ENCODE measurements at places on chromosomes 2 and 18.

DNA sequence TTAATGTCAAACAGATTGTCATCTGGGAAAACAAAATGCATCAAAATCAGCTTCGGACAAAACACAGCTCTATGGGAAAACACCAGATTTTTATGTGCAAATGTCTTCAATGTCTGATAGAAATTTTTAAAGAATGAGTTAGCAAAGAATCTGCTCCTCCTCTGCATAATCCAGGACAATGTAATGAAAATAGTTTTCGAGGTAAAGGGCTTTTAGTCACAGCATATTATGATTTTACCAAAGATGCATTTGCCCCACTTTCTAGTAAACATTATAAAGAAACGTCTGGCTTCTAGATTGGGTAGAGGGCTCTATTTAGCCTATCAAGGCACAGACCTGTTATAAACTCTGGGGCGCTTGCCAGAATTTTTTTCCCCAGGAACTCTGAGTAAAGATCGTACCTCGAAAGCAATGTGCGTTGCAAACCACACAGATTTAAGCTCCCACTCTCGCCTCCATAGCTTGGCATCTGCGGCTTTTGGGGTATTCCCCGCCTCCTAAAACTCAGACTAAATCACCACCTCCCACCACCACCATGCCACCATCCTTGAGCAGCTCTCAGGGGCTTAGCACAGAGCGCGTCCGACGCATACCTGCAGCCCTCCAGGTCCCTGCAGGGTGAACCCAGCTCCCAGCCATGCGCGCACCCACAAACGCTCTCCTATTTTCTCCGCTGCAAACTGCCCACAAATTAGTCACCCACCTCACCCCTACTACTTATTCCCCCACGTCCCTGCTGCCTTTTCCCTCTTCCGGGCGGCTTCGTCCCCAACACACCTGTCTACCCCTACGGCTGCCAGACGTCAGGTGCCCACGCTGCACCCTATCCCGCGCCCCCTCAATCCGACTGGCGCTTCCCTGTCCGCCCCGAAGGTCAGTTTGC, 829 bp downstream of the ACVR1C start:
- DNase-seq, result peak; percentile 51

DNA sequence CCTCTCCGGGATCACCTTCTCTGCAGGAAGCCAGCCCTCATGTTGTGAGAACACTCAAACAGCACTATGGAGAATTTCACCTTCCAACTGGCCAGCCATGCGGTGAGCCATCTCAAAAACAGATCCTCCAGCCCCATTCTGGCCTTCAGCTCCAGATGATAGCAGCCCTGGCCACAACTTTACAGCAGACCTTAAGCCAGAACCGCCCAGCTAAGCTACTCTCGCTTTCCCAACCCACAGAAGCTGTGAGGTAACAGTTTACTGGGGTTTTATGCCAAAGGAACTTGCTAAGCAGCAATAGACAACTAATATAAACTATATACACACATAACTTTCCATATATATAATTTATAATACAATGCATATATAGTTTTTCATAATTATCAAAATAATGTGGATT, 11.6 kb upstream of the PTPN4 start:
- no peak for DNase-seq

DNA sequence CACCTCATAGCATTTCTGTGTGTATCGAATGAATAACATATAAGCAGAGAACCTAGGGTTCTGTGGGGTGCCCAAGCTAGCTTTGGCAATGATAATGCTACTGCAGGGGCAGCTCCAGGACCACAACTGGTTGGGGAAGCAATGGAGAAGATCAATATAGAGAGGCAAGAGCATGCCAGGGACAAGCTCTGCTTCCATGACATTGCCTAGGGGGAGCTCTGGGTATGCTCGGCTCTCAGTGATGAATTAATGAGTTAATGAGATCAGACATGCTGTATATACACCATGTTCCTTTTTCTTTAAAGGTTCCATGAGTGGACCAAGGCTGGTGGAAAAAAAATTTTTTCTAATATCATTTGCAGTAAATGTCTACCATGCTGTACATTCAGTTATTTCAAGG, 618.4 kb downstream of the BCL11A start:
- no peak for DNase-seq

DNA sequence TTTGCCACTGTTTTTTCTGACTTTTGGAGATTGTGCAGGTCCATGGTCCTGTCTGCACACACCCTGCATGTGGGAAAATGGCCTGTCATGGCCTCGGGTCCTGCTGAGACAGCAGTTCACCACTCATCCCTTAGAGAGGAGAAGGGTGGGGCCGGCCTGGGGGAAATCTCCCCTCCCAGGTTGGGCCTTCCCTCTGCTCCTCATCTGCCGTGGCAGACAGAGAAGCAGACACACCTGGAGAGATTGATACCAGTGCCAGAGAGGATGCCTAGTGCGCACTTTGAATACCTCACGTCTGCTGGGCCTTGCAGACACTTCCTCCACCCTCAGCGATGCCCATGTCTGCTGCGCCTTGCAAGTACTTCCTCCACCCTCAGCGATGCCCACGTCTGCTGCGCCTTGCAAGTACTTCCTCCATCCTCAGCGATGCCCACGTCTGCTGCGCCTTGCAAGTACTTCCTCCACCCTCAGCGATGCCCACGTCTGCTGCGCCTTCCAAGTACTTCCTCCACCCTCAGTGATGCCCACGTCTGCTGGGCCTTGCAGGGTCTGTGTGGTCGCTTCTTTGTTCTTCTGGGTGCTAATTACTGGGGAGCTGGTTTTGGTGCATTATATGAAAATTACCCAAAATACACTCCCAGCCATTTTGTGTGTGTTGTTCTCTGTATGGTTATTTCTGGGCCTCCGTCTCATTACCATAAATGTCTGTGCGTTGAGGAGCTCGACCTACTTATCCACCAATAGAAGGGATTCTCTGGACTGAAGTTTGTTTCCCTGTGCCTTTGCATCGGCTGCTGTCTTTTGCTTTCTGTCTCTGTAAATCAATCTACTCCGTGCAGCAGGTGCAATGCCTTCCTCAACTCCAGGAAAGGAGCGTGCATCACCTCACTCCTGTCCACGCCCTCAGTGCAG, 186.9 kb upstream of the PXDN start:
- no peak for DNase-seq

DNA sequence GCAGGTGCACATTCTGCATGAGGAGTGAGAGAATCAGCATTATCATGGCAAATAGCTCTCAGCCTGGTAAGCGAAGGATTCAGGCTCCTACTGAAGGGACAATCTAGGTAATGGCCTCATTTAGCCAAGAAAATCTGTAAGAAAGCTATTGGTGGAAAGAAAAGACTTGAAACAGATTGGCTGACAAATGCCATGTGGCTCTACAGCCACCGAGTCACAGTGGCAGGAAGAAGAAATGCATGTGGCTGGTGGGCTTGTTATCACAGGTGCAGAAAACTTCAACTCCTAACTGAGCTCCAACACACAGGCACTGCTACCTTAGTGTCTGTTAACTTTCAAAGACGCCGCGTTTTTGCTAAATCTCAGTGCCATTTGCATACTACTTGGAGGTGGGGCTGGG, 60.6 kb upstream of the REV1 start:
- no peak for DNase-seq

DNA sequence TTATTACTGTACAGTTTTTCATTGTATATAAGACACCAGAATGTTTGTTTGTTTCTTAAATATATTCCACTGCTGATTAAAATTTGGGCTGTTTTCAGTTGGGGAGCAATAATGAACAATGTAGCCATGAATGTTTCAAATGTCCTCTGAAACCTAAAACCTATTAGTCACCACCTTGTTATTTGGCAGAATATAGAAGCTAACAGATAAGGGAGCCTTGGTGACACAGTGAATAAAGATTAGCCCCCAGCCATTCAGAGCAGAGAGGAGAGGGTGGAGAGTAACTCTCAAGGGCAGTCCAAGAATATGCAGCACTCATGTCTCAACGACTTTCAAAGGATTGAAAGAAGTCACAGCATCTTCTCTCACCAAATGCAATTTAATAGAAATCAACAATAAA, 43.1 kb upstream of the ATP8B1 start:
- no peak for DNase-seq

- no peak for DNase-seq
Observed at GRCh38 chr2:239268549-239268948, 132.3 kb downstream of the HDAC4 start.

DNA sequence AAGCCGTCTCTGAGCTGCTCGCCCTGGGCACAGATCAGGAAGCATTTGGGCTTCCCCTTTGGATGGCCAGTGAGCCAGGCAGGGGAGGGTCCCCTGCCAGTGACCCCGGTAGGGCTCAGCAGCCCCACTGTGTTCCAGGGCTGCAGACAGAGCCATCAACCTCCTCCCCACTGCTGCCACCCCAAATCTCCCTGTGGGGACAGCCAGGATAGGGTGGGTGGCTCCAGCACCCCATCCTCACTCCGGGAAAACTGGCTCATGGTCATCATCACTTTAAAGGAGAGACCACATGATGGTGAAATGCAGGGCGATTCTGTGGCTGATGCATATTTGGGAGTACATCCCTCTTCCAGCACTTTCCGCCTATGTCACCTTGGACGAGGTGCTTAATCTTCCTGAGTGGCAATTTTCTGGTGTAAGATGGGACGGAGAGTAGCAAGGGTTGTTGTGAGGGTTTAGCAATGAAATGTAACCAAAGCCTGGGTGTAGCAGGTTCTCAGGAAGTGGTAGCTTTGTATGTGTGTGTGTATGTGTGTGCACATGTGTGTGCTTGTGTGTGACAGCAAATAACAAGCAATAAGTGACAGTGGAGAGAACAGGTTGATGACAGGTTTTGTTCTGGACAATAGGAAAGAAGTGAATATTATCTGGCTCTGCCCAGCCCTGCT, 61.8 kb downstream of the ACAA2 start:
- peak; percentile 21 for DNase-seq

DNA sequence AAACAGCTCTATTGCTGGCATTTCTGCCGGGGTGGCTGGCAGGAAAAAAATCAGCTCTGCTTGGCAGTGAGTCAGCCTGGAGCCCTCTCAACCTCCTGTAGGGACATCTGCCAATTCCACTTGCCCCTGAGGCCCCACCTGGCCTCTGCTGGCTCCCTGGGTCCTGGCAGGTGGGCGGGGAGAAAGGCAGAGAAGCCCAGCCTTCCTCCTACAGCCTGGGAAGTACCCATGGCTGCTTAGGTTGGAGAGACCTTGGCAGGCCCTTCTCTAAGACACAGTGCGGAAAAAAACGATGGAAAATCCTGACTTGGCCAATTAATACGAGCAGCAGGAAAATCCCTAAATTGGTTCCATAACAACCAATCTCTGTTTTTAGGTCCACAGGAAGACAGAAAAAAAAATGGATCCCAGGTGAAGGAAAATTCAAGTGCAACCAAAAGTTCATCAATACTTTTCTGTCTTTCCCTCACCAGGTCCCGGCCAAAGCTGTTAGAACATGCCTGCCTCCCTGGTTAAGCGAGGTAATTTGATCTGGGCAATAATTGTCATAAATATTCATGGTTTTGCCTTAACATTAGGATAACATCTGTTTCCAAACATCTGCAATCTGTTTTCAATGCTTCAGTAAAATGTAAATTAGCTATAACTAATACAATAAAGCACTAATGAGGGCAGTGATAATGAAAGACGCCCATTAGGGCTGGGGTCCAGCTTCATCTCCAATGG, 245.9 kb downstream of the TFCP2L1 start:
- no peak for DNase-seq

GRCh38 chr2:186256540-186256939, 229.5 kb upstream of the ZC3H15 start:
- no peak for DNase-seq

DNA sequence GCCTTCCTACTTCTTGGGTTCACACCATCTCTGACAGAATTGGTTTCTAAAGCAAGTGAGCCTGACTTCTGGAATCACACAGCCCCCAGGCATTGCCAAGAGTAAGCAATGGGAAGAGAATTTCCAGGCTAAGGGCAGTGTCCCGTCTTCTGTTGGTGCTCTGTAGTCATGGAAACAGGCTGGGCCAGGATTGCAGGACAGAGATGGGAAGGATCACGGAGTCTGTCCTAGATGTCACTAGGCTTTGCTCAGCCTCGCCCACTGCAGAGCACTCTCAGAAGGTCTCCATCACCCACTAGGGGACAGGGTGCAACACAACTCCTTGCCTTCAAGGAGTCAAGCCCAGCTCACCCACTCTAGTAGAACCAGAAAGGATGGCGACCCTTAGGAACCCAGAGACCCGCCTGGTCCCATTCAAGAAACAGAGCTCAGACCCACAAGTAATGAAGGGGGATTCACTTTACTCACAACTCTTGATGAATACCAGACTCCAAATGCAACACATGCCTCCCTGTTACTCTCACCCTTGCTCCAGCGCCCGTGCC, 48.6 kb upstream of the TEX51 start:
- DNase-seq, result no peak

DNA sequence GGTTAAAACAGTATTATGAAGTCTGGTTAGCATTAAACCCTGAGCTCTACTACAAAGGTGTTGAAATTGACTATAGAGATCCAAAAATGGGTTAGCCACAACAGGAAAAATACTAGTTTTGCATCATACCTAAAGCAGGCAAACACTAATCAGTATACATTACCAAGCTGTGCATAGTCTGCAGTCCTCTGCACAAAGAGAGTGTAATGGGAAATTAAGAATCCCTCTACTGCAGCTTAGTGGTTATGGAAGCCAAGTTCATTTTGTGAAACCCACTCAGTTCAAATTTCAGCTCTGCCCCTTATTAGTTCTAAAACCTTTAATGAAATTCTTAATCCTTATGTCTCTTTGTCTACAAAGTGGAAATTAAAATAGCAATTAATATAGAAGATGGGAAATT, 192.1 kb downstream of the MBD2 start:
- DNase-seq, result no peak

DNA sequence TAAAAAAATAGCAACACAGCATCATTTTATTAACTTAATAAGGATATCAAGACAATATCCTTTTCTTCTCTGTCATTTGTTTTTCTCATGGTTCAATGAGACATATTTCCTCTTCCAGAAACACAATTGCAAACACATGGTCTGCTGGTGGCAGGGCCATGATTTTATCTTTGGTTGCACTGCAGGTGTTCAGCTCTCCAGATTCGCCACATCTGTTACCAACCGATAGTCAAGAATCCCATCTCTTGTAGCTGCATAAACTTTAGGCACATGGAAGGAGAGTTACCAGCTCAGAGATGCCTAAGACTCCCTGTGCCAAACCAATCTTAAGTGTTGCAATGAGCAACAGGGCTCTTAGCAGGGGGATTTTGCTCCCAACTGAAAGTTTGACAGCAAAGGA, 1303.2 kb upstream of the CELF4 start:
- no peak for DNase-seq

DNA sequence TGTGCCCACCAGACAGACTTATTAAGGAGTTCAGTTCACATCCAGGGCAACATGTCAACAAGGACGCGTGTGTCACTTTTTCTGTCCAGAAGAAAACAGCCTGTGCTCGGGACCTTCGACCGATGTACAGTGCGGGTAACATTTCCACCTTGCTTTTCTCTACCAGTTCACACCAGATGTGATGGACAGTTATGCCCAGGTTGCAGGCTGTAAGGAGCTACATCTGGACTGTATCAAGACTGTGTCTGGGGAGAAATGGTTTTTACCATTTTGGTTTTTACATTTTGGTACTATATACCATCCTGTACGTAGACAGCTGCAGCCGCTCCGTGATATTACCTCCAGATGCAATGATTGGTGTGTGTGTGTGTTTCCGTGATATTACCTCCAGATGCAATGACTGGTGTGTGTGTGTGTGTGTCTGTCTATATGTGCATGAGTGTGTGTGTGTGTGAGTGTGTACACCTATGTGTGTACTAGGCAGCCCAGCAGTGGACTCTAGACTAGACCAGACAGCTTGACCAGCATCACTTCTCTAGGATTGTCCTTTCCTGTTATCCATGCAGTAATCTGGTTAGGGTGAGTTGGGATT, 118.0 kb downstream of the COL6A3 start:
- DNase-seq, result no peak
